ENCODE measurements at places on chromosomes 2 and 18. TPM values are rescaled to one million over a fixed set of nuclear protein-coding genes. Genes with fewer than 3 reads are reported as not detected.

Gene IMPACT
- total RNA-seq = 36.4 TPM

Gene SERPINB3
- total RNA-seq = not detected

Gene ANKRD44
- 32.7 TPM for total RNA-seq

Gene TSPYL6
- total RNA-seq = not detected

Gene ASB18
- total RNA-seq = not detected

Gene CCDC85A
- 8.7 TPM for total RNA-seq

Gene TMEM247
- total RNA-seq = not detected

Measured in left lung (tissue), 14 donors.